Activated gamma-delta T cell treated with Interleukin-2 at 50 U/mL for 16 hours (primary cell): ENCODE measurements at places on chromosomes 3 and 15.

DNA sequence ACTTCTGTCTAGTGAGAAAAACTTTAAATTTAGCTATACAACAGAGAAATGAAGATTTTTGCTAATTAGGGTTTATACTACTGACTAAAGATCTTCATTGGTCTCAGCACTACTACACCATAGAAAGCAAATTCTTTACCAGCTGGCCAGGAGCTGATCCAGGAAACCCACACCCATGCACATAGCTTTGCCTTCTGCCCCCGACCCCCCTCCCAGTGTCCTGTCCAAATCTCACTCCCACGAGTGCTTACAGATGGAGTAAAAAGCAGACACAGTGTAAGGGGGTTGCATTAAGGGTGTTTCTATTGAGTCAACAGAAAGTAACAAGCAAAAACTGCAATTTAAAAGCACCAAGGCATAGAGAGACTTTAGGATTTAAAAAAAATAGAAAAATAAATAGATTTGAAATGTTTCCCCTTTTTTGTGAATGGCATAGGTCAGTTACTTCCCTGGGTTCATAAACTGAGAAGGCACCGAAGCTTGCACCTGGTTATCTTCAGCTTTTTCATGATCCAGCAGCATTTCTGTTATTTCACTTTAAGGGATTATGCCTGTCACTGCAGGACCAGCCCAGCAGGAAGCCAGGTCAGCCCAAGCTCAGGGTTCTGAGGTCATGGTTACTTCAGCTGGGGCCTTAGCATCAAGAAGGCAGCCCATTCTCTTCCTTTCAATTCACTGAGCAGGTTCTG lies 124.3 kb downstream of the CTNNB1 start:
- DNase-seq = no peak

DNA sequence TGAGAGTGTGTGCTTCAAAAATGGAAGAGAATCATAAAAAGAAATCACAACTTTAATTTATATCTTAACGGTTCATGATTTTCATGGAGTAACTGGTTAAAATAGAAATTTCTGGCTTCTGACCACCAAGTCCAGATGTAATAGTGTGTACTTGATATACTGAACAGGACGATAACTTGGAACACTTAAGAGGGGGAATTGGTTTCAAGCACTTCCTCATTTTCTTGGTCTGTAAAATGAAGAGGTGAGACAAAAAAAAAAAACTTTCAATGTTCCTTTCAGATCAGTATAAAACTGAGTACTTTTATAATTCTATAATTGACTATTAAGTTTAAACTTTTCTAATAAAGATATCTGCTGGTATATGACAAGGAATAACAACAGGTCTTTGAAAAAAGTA lies 64.0 kb upstream of the TRA2B start:
- no peak for DNase-seq

DNA sequence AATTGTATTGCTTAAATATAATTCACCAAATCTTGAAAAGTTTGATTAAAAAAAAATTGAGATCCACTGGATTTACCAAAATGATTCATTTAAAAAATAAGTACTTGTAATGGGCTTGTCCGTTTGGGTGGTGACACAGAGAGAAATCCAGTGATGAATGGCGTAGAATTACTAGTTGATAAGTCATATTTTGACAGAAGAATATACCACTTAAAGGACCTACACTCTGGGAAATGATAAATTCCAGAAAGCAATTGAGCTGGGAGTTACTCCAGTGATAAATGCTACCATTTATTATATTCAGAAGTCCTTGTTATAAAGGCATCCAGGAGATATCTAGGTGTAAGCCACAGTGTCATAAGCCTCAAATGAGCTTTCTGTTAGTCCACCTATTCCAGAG lies 141.8 kb upstream of the CFAP20DC start:
- no peak for DNase-seq

DNA sequence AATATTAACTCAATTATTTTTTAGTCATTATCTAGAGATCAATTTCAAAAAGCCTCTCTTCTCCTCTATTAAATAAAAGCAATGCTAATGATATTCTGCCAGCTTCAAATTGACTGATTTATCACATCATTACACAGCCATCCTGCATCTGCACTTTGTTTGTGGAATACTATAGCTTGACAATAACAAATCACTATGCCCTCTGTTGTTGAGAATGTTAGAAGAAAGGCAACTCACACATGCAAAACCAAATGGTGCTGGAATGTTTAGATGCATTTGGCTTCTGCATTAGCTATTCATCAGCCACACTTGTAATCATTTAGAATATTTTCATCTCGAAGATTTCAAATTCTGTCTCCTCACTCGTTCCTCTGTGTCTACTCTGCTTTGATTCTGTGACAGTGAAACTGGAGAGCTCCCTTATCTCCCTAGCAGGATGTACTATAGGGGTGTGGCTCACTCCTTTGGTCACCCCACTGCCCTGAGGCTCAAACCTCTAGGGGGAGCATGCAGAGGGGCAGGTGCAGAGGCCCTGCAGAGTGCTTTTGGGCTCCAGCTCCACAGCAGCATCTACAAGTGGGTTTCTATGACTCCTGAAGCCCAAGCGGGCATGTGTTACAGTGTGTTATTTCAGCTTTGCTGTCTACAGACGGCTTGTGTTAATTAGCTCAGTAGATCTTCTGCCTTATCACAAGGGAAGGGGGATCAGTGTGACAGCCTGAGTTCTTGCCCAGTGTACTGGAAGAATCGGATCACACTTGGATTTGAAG lies 454.1 kb upstream of the BCHE start:
- no peak for DNase-seq

DNA sequence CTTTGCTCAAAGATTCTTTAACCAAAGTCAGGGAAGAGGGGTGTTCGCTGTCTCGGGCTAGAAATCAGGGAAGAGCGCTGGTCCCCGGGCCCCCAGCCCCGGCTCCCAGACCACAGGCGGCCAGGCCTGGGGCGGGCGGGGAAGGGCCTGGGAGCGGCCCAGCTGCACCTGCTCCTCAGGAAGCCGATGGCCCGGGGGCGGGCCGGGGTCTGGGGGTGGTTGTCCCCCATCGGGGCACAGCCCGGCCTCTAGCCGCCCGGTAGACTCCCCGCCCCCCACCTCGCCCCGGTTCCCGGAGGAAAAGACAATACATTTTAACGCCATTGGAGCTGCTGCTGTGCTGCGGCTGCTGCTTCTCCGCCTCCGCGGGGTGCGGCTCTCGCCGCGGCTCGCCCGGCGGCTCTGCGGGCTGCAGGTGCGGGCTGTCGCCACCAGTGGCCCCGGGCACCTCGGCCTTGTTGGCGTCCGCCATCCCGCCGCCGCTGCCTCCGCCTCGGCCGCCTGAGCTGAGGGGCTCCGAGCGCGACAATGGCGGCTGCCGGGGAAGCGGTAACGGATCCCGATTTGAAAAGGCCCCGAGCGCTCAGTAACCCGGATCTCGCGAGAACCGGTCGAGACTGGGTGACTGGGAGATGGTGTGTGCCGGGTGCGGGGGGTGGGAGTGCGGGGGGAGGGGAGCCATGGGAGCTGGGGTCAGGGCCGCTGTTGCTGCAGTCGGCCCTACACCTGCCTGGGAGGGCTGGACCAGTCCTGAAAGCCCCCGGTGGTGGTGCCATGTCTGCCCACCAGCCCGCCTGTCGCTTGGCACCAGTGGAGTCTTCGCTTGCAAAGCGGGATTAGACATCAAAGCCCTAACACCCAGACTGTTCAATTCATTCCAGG lies at the start of gene MYEF2:
Gene MYEF2 (minus strand): TSS at position 530 of the 882 bp plus-strand sequence. CDS start 58 bp downstream, at position 472.
- DNase-seq = peak; percentile 51

DNA sequence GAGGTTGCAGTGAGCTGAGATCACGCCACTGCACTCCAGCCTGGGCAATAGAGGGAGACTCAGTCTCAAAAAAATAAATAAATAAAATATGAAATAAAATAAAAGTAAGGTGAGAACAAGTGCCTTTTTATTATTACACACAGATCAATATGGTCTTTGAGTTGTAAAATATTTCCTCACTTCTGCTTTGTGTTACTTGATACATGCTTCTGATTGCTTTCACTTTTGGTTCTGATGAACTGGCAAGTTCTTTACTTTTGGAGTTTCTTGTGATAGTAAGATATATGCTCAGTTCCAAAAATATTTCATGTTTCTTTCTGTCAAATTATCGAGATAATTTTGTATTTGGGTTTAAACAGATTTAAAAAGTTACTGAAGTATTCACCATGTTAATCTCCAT lies 16.6 kb upstream of the GYG1 start:
- DNase-seq = no peak

DNA sequence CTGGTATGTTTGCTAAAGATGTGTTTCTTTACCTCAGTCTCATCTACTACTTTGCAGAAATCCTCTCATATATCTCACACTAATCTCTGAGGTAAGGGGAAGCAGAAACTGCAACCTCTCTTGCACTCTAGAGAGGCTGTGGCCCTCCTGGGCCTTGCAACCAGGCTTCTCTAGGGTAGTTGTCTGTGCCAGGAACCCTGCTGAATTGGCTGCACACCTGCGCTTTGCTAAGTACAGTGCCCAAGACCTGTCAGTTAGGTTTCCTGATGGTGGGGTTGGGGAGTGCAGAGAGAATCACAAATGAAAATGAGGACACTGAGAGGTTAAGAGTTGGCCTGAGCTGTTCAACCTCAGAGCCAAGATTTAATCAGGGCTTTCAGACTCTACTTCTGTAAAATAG lies 117.2 kb upstream of the PLXNA1 start:
- no peak for DNase-seq

DNA sequence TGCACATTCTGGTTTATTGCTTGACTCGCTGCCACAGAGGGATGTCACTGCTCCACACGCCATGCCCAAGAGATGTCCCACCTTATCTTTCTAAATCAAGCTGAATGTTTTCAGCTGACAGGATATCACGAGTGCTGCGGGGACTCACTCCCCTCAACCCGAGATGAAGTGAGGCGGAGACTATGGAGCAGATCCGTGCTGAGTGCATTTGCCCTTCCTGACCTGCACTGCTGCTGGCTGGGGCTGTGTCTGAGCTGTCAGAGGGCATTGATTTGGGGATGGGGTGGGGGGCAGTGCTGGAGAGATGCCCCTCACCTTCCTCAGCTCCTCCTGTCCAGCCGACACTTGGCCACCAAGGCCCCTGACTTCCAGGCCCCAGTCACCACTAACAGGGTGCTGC lies 40.5 kb upstream of the CSPG4 start:
- no peak for DNase-seq

- DNase-seq = no peak
Observed at GRCh38 chr15:38847666-38848065, 283.1 kb upstream of the RASGRP1 start.

DNA sequence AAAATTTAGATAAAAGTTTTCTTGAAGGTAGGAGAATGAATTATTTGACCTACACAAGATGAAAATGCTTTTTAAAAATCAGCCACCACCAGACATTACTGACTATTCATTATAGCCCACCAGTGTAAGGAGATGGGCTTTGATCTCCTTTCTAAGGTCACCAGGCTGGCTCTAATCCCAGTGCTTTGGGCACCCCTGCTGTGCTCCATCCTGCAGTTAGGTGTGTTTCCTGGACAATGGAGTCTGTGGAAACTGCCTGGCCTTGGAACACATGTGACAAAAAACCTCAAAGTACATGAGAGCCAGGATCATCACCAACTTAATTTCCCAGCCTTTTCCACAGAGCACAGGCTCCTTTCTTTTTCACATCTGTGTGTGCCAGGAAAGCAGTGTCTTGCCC lies 260.9 kb downstream of the CHST2 start:
- no peak for DNase-seq

- DNase-seq = no peak
Observed at GRCh38 chr3:166554023-166554422, 716.8 kb upstream of the BCHE start.

DNA sequence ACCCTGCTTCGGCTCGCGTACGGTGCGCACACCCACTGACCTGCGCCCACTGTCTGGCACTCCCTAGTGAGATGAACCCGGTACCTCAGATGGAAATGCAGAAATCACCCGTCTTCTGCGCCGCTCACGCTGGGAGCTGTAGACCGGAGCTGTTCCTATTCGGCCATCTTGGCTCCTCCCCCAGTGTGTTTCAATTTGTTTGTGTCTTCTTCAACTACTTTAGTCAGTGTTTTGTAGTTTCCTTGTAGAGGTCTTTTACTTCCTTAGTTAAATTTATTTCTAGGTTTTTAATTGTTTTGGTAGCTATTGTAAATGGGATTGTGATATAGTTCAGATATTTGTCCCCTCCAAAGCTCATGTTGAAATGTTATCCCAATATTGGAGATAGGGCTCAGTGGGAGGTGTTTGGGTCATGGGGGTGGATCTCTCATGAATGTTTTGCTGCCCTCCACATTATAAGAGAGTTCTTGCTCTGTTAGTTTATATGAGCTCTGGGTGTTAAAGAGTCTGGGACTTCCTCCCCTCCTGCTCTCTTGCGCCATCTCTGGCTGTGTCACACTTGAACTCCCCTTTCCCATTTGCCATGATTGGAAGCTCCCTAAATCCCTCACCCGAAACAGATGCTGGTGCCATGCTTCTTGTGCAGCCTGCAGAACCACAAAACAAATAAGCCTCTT lies 304.4 kb downstream of the DOCK3 start:
- DNase-seq = no peak
